ENCODE measurements at places on chromosomes 5 and 9.

- no peak for DNase-seq
Observed at GRCh38 chr5:1162751-1163150, 38.6 kb upstream of the SLC6A19 start.

DNA sequence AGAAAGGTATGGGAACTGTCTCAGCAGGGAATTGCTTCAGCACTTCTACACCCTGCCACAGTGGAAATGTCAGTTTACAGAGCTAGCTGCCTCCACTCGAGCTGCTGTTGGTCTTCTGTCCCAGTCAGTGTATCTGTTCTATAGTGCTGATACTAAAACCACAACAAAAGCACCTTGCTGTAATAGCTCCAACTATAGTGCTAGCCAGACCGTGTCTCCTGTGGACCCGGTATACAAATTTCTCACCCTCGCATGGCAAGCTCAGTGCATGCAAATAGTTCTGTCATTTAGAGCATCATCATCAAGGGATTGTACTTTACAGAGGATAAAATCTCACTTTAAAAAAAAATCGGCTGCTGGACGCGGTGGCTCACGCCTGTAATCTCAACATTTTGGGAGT is 51.5 kb upstream of the IQGAP2 start:
- DNase-seq: no peak

DNA sequence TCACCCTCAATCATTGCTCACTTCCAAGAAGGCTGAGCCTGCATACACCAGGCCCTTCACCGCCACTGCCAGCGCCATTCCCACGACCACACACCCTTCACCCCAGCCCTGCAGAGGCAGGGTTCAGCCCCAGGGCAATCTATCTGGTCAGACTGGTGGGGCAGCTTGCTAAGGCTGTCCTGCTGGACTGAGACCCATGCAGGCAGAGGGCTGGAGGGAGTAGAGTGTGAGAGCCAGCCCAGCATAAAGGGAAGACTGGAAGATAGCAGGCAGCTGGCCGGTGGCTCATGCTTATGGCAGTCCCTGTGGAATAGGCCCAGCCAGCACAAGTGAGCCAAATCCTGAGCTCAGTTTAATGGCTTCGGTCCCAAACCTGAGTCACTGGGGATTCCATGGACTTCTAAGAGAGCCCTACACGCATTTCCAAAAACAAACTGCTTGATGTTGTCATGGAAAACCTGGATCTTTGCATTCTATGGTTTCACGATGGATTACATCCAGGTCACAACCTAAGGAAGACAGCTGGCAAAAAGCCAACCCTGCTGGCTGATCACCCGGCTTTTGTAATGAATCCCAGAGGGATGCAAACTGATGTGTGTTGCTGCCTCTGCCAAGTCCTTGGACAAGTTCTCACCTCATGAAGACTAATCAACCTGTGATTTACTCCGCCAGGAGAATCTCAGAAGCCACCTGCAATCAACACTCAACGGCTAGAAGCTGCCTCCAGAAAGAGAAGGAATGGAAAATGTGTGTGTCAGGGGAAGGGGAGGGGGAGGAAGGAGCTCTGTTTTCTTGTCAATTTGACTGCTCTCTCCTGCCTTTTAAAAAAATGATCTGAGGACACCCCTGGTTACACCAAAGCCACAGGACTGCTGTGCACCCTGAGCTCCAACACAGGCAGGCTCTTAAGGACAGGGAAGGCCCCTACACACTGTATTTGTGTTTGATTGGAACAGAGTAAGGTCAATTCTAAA is 143.6 kb downstream of the LHFPL2 start:
- no peak for DNase-seq

GRCh38 chr9:110076894-110077725 is 130.8 kb downstream of the C9orf152 start:
- no peak for DNase-seq

DNA sequence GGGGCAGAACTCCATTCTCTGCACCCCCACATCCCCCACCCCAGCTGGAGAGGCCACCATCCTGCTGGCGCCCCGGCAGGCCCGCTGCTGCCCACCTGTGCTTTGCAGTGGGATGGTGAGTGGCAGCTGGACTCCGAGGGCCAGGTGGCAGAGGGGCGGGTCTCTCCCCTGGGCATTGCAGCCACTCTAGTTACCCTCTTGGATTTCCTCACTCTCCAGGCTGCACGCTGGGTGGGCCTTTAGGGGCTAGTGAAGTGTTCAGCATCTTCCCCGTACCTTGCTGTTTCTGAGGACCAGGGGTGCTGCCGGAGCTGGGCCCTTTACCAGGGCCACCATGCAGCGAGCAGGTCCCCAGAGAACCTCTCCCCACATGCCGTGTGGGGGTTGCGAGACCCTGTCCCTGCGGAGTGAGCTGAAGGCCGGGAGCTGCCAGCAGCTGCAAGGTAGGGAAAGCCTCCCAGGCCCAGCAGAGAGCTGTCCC is 88.4 kb upstream of the SH3PXD2B start:
- DNase-seq: no peak

DNA sequence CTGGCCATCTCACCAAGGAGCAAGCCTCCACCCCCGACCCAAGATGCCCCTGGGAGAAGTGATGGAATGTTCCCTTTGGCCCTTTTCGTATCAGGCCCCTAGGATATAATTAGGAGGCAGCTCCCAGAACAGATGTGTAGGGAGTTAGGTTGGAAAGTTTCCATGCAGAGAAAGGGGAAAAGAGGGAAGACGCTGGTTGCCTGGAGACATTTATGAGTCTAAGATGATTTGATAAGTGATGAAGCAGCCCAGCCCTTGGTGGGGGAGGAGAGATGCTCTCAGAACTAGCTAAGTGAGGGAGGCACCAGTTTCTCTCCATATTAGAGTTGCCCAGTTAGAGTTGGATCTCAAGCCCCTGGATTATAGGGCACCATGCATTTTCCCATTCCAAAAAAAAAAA is 137.5 kb downstream of the GNA14 start:
- DNase-seq: no peak

GRCh38 chr5:149392718-149393117 is 13.6 kb upstream of the IL17B start:
- DNase-seq: no peak

- DNase-seq: no peak
Observed at GRCh38 chr9:28808042-28808441, 1234.8 kb upstream of the C9orf72 start.

DNA sequence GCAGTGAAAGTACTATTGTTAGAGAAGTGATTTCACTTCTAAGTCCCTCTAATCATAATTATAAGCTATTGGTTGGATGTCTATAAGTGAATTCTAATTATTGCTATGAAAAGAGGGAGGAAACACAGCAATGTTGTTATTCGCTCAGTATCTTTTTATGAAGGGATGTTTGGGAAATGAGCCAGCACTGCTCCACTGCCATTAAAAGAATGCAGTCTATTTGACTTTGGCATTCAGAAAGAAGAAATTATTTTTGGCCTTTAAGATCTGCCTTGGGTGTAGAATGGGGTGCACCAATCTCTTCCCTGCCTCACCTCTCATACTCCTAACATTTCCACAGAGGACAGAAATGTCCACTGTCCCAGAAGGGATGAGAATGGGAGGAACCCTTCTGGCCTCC is 332.0 kb downstream of the SPATA31D1 start:
- no peak for DNase-seq

GRCh38 chr9:89941875-89942274 is 337.1 kb downstream of the GADD45G start:
- no peak for DNase-seq

- DNase-seq: no peak
Observed at GRCh38 chr9:80994892-80995291, 694.5 kb downstream of the TLE1 start.

- DNase-seq: no peak
Observed at GRCh38 chr5:150505041-150505511, 2.9 kb upstream of the NDST1 start.

DNA sequence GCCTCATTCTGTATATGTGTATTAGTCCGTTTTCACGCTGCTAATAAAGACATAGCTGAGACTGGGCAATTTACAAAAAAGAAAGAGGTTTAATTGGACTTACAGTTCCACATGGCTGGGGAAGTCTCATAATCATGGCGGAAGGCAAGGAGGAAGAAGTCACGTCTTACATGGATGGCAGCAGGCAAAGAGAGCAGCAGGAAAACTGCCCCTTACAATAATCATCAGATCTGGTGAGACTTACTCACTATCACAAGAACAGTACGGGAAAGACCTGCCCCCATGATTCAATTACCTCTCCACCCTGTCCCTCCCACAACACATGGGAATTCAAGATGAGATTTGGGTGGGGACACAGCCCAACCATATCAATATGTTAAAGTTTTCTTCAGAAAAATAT is 49.8 kb upstream of the GPBP1 start:
- no peak for DNase-seq

- no peak for DNase-seq
Observed at GRCh38 chr5:3131161-3131560, 379.7 kb upstream of the IRX2 start.

DNA sequence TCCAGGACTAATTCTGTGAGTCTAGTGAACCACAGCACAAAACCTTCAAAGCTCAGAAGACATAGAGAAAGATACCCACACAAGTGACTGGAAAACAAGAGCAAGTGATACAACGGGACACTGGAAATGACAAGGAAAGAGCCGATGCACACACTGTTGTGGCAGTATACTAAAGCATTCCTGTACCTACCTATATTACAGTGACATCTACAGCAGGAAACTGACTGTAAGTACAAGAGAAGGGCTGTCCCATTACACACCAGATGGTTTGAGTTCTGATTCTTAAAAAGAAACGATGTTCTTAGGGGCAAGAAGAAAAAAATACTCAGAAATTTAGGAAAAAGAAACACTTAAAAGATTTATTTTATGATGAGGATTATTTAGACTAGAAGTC is 18.5 kb downstream of the TMEM245 start:
- DNase-seq: no peak

- no peak for DNase-seq
Observed at GRCh38 chr5:133926489-133927299, 41.7 kb downstream of the C5orf15 start.

DNA sequence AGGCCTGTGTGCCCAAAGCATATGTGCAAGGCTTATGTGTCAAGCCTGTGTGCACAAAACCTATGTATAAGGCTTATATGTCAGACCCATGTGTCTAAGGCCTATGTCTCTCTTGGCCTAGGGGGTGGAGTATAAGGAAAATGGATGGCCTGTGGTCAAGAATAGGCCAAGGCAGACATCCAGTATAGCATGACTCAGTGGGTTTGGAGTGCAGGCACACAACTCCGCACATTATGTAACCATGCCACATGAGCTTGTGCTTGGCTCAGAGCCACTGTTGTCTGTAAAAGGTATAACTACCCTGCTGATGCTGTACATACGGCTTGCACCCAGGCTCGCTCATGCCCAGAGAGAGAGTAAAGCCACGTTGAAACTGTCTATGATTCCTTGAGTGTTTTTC is 626.4 kb upstream of the NUDT12 start:
- no peak for DNase-seq

DNA sequence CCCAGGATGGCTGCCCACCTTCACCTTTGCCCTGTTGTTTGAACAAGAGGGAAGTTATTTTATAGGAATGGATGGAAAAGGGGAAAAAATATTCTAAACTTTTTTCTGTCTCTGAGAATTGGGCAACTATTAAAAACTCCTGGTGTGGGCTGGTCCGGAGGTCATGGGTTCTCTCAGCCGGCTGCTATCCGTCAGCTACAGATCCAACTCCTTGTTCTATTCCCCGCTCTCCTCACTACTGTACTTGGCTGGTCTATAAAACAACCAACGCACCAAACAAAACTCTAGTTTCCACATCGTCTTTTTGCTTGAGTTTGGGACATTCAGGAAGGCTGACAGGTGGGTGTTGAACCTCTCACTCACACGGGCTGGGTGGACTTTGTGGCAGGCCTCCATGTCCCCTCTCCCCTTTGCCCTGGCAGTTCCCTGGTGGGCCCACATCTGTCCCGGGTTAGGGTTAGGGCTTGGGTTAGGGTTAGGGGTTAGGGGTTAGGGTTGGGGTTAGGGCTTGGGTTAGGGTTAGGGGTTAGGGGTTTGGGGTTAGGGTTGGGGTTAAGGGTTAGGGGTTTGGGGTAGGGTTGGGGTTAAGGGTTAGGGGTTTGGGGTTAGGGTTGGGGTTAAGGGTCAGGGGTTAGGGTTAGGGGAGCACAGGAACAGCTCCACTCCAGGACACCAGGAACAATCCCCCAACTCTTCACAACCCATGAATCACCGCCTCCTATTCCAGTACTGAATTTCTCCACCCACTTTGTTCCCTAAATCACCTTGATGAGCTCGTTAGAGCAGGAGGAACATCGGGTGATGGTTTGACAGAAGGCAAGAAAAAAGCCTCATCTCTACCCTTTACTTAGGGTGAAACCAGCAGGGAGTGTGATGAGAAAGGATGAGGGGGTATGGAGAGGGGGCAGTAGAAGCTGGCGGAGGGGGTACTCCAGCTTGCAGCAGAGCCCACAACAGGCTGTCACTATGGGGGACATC is 302.1 kb upstream of the IRX4 start:
- no peak for DNase-seq

GRCh38 chr9:91800473-91801030 is 149.5 kb downstream of the ROR2 start:
- DNase-seq: no peak

DNA sequence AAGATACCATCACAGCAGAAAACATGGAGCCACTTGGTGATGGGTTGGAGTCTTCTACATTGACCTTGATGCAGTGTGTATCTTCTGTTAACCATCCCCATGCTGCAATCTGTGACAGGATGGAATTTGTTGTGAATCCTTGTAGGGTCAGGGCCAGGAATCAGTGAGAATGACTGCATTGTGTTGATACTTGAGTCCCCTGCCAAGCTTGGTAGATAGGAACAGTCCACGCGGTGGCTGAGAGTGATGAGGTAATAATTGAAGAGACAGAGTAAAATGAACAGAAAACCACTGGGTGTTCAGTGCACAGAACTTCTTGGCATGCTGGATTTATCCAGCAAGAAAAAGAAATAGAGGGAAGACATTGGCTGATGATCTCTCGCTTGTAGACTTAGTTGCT is 217.5 kb downstream of the MAN2A1 start:
- DNase-seq: no peak

- DNase-seq: no peak
Observed at GRCh38 chr5:17190242-17190778, 27.1 kb upstream of the BASP1 start.

DNA sequence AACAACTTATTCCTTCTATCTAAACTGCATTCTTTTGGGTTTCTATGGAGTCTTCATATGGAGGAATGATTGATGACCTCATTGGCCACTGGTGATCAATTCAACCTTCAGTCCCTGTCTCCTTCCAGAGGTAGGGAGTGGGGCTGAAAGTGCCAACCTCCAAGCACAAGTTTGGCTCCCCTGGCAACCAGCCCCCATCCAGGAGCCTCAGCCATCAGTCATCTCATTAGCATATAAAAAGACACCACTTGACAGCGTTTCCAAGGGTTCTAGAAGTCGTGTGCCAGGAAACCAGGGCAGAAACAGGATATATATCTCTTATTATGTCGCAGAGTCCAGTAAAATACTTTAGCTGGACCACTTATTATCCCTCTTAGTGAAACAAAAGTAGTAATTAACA is 9.8 kb downstream of the SLC31A2 start:
- no peak for DNase-seq

GRCh38 chr9:124835026-124835557 is 18.2 kb upstream of the WDR38 start:
- DNase-seq: no peak

GRCh38 chr9:12915366-12915954 is 140.6 kb downstream of the LURAP1L start:
- no peak for DNase-seq
